Uterus (tissue), 4 donors: ENCODE measurements at places on chromosomes 4 and X.
A peak's percentile ranks its signal among the peaks of the same experiment; 100 is the strongest.

DNA sequence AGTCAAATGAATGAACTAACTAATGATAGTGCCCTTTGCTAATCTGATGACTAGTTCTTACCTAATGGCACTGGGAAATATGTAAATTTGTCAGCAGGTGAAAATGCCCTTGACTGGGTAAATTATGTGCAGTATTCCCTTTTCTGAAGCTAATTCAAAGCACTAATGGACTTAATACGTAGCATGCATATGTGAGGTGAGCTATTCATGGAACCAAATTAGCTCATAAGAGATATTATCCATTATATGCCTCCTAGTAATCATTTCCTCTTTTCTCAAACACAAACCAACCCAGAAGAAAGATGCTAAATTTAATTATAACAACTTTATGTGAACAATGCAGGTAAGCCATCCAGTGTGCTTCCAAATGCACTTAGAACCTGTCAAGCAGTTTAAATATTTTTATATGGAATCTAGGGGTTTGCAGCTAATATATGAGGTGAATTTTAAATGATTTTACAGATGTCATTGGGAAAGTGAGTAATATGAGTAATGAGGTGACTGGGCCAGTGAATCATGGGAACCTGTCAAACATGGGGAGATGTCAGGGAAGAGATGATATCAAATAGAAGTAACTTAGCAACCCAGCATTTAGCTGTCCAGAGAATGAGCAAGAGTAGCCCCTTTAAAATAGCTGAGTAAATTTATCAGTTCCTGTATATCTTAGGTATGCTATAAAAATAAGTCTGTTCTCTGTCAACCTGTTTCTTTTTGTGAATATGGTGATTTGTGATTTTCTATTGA is 315.0 kb downstream of the AFF2 start:
- DNase-seq: no peak

DNA sequence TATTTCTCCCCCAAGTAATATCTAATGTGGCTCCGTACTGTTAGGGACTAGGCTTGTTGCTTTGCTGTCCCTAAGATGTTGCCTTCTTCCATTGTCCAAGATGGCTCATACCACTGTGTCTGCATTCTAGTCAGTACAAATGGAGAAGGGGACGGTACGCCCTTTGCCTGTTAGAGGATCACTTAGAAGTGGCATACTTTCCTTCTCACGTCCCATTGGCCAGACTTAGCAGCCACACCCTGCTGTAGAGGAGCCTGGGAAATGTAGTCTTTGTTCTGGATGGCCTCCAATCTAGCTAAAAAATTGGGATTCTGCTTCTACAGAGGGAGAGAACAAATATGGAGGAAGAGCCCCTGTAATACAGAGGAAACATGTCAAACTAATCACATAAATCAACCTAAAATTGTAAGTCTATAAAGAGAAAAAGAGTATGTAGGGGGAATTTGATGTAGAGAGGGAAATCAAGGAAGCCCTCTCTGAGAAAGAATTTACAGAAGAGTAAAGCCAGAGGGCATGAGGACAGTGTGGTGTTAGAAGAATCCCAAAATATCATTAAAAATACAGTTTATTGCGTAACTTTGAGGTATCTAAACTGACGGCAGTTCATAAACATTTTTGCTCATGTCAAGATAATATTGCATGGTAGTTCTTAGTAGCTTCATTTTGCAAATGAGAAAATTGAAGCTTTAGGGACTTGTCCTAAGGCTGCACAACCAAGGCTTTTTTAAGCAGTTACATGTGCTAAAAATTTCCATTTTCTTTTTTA is 15.1 kb downstream of the PRIMPOL start:
- DNase-seq: no peak

DNA sequence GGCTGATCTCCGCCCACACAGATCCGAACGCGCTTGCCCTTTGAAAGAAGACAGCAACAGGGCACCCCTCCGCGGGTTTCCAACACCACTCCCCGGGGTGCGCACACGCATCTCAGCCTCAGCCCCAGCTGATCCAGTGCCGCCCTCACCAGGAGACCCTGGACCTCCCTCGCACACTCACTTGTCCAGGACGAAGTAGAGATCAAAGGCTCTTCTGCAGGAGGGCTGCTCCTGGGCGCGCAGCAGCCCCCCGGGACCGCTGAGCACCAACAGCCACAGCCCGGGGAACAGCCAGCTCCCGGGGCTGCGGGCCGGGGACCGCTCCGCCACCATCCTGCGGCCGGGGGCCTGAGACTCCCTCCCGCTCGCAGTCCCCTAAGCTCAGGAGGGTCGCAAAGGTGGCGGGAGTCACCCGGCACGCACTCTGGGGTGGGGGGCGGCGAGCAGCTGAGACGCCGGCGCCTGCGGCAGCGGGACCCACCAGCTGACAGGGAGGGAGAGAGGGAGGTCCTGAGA is 743 bp downstream of the ANTXR2 start:
- DNase-seq: peak; percentile 56

DNA sequence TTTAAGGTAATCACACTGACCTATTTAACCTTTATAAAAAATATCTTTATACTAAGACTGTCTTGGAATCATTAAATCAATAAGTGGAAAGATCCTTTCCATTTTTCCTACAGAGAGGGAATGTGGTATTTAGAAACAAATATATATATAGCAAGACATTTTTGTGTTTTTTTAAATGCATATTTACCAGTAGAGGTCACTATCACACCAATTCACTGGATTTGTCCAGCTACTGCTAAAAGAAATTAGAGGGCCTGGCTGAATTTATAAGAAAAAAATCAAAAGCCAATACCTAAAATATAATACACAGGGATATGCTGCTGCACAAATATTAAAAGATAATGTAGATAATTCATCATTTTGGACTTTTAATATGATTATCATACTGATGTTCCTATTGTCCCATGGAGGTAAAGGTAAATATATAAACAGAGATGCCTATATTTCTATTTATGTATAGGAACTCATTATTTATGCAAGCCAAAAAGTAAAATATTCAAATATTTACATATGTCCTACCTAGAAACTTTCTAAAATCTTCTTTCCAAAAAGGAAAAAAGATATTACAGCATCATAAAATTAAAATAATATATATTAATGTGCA is 69.5 kb downstream of the PDE5A start:
- DNase-seq: no peak

DNA sequence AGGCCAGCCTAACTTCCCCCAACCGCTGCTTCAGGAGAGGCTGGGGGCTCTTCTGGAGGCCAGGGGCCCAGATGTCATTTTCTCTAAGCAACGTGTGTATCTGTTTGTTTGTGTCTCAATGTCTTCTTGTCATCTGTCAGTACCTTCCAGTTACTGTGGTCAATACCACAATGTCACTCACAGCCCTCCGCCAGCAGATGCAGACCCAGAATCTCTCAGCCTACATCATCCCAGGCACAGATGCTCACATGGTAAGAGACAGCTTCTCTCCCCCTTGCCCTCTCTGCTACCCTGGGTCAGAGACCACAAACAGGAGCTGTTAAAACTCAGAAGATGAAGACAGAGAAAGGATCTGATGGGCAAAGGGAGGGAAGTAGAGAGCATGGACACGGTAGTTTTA is 5.0 kb downstream of the XPNPEP2 start:
- no peak for DNase-seq

DNA sequence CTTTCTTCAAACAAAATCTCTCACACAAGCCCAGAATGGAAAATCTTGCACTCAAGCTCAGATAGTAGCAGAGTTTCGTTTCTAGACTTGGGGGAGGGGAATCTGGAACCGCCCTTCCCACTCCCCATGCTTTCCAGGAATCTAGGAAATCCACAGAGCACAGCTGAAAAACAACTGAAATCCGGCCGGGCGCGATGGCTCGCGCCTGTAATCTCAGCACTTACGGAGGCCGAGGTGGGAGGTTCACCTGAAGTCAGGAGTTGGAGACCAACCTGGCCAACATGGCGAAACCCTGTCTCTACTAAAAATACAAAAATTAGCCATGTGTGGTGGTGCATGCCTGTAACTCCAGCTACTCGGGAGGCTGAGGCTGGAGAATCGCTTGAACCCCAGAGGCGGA is 127.3 kb upstream of the SLC34A2 start:
- DNase-seq: no peak

GRCh38 chr4:154368060-154368459 is 123.5 kb downstream of the DCHS2 start:
- no peak for DNase-seq
